Caudate nucleus (tissue), 63 donors: ENCODE measurements at places on chromosomes 7 and 10.

DNA sequence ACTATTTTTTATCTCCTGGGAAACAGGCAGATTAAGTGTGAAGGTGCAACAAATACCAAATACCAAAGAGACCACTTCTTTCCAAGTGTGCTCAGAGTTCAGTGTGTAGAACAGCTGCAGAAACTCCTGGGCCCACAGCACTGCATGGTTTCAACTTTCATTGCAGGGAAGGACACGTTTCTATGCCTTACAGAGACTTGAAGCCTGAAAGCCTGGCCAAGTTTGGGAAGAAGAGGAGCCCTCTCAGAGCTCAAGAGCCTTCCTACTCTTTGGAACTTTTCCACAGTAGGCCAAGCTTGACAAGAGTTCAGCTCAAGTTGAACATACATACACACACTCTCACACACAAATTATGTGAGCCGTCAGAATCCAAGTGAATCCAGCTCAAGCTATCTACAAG lies 2.5 kb downstream of the HOXA4 start:
- DNase-seq: no peak

DNA sequence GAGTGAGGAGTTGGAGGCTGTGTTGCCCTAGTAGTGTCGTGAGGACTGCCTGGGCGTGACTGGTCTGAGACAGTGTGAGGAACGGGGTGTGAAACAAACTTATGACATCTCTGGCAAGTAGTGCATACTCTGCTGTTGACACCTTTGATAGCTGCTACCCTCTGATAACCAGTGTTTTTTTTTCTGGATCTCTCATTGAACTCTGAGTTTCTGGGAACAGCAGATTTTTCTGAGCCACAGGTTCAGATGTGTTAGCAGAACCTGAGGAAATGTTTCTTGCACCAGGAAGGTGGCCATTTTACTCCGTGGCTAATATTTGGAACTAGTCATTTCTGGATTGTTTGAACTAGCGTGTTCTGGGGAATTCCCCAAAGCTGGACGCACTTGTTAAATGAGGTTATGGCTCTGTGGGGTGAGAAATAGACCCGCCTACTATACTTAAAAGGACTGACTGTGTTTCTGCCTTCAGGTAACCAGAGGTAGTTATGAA lies 52.9 kb downstream of the AUTS2 start:
- DNase-seq: no peak

GRCh38 chr7:136348542-136349192 lies 371.5 kb upstream of the MTPN start:
- no peak for DNase-seq

DNA sequence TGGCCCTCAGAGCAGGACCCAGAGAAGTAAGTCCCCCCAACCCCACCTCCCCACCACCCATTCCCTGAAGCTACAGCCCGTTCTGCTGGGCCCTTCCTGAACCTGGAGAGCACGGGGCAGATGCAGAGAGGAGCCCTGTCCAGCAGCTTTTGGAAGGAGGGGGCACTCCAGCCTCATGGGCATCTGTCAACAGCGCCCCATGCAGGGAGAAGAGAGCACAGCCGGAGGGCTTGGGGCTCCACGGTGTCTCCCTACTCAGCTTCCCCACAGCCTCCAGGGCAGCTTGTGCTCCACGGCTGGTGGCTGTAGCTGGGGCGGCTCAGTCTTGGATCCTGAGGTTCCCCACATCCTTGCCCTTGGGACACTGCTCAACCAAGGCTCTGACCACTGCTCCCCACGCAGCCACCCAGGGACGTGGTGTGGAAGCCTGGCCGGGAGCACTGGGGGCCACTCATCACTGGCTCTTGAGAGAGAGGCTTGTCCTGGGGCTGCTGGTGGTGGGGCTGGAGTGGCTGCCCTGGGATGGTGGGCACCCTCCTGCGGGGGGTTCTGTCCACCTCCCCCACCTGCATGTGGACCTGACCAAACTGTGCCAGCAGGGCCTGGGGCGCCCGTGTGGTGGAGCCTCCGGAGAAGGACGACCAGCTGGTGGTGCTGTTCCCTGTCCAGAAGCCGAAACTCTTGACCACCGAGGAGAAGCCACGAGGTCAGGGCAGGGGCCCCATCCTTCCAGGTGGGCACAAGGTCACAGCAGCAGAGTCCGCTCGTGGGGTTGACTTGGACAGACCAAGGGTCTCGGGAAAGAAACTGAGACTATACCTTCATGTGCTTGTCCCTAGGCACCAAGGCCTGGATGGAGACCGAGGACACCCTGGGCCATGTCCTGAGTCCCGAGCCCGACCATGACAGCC lies 4.5 kb downstream of the PRAP1 start:
- DNase-seq: no peak
